GF-D8 (cell line): ENCODE measurements at places on chromosomes 12 and 14.

- no peak for DNase-seq
Observed at GRCh38 chr12:8661751-8662150, 875 bp downstream of the MFAP5 start.

DNA sequence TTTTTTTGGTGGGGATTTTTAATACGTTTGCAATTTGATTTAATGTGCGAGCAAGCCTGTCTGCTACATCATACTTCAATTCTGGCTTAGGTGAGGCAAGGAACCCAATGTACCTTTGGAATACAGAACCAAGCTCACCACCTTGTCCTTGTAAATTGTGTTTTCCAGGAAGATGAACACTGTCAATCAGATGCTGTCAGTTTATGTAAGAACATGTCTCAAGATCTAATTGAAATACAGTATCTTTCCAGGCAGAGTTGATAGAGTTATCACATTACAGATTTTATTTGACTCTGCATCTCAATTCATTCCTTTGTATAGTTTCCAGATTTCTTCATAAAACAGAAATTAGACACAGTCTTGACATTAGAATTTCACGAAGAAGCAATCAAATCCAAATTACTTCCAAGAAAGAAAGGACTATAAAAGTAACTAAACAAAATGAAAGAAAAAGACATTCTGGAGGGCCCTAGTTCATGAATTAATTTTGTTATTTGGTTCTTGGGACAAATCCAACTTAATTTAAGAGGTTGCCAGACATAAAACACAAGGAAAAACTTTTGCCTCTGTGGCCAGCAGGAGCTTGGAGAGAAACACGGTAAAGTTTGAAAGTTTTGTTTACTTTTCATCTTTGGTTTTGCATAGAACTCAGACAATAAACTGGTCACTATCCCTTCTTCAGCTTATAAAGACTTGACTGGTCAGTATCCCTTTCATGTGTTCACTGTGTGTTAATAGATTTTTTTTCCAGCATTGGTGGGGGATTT, 16.4 kb upstream of the MED13L start:
- no peak for DNase-seq

DNA sequence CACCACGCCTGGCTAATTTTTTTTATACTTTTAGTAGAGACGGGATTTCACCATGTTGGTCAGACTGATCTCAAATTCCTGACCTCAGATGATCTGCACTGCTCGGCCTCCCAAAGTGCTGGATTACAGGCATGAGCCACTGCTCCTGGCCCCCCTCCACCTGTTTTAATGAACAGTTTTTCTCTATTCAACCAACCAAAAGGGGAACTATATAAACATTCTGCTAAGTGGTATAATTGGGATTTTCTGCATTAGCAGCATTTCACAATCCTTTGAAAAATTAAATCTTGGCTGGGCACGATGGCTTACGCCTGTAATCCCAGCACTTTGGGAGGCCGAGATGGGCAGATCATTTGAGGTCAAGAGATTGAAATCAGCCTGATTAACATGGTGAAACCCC, 44.8 kb downstream of the KNTC1 start:
- DNase-seq = no peak

GRCh38 chr14:55314449-55314848, 43.2 kb downstream of the FBXO34 start:
- no peak for DNase-seq

DNA sequence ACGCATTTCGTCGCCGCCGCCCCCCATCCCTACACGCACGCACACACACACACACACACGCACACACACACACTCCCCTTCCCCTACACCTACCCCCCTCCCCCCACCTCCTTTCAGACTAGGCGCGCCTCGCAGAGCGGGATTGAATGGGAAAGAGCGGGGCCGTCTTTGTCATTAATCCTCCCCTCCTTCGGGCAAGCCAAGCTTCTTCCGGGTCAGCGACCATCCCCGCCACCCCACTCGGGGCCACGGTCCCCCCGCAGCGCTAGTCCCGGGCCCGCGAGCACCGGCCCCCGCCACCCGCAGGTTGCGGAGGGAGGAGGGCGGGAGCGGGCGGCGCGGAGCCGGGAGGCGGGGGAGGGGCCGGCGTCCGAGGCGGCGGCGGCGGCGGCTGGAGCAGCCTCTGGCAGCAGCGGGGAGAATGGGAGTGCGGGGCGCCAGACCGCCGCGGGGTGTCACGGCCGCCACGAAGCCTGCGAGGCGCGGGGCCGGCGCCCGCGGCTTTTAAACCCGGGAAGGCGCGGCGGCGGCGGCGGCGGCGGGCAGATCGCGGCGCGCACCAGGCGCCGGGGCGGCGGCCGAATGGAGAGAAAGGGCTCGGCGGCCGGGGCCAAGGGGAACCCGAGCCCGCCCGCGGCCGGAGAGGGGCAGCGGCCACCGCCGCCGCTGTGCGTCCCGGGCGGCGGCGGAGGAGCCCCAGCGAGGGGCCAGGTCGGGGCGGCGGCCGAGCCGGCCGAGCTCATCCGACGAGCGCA, at the start of gene TTC9:
TTC9 (plus strand) TSS at position 369 of the 755 bp plus-strand sequence; CDS start at position 583, 214 bp downstream.
- no peak for DNase-seq

DNA sequence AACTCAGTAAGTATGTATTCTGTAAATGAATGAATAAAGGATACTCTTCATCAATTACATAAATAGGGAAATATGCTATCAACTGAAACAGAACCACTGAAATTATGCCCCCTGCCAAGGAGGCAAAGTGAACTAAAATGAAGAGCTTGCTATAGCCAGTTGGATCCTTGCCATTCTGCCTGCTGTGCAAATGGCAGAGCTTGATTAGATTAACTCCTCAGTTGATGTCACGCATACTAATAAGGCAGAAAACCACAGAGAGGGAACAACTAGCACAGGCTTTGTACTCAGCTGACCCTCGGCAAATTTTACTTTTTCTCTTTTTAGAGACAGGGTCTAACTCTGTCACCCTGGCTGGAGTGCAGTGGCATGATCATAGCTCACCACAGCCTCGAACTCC, 36.7 kb upstream of the FERMT2 start:
- DNase-seq = no peak

DNA sequence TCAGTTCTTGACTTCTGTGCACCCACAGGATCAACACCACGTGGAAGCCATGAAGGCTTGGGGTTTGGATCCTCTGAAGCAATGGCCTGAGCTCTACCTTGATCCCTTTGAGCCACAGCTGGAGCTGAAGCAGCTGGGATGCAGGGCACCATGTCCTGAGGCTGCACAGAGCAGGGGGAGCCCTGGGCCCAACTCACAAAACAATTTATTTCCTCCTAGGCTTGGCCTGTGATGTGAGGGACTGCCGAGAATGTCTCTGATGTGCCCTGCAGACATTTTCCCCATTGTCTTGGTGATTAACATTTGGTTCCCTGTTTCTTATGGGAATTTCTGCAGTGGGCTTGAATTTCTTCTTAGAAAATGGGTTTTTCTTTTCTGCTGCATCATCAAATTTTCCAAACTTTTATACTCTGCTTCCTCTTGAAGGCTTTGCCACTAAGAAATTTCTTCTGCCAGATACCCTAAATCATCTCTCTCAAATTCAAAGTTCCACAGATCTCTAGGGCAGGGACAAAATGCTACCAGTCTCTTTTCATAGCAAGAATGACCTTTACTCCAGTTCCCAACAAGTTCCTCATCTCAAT, 288.2 kb downstream of the CCDC59 start:
- DNase-seq = no peak

- peak; percentile 7 for DNase-seq
Observed at GRCh38 chr12:106369624-106370346, 12.2 kb downstream of the POLR3B start.

GRCh38 chr12:107355004-107355565, 261.7 kb upstream of the CRY1 start:
- no peak for DNase-seq

GRCh38 chr12:13661005-13661887, 320.2 kb downstream of the GRIN2B start:
- no peak for DNase-seq

DNA sequence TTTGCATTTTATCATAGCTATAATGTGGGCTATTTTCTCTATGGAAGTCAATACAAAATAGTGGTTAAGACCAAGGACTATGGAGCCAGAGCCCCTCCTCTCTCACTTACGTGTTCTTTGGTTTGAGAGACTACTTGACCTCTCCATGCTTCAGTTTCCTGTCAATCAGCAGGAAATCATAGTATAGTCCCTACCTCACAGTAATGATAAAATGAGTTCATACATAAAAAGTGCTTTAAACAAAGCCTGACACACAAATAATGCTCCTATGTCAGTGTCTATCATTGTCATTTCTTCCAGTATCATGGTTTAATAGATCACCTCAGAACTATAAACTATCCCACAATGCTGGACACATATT, 90.4 kb downstream of the MED13L start:
- DNase-seq = no peak

DNA sequence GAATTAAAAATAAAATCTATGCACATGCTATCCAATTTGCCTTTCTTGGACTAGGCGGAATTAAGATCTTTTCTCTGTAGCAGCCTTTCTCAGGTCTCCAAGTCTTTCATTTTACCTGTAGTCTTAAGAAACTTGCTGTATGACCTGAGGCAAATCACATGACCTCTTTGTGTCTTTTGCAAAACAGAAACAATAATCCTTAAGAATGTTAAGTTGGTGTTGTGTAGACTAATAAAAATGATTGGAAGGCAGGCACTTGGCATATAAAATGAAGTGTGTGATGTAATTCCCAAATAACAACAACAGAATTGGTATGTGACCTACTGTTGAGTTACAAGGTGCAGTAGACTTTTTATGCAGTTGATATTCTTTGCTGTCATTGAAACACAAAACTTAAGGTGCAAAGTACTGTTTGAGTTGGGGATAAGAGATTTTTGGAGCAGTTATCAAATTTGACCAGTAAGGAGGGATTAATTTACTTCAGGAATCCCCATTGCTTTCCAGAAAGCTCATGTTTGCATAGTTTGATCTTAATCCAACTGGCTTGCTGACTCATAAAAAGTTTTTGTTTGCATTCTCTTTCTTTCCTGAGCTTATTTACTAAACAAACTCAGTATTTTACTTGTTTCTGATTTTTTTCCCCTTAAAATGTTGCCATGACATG, 51.4 kb downstream of the SUSD6 start:
- DNase-seq = no peak

DNA sequence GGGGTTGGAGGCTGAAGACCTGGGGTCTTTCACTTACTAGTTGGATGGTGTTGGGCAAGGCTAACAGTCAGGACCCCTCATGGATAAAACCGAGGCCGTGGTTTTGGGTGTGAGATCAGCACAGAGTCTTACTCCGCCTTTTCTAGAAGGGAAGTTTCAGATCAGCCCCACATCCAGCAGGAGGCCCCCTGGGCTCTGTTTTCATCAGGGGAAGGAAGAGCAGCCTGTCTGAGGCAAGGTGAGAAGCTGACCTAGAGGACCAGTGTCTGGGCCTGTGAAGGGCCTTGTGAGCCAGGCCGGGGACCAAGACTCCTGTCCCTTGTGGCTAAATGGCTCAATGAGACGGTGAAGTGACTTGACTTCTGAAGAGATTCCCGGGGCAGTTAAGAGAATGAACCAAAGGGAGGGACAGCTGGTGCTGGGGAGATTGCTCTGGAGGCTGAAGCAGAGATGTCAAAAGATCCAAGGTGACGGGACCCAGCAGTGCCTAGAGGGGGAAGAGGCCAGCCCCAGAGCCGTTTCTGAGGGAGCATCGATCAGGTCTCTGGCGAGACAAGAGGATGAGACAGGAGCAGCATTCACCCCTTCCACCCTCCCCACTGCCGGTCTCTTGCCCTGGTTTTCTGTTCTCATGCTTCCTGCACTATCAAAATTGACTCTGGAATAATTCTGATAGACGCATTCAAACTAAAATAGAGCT, 40.1 kb upstream of the TSPAN9 start:
- no peak for DNase-seq

DNA sequence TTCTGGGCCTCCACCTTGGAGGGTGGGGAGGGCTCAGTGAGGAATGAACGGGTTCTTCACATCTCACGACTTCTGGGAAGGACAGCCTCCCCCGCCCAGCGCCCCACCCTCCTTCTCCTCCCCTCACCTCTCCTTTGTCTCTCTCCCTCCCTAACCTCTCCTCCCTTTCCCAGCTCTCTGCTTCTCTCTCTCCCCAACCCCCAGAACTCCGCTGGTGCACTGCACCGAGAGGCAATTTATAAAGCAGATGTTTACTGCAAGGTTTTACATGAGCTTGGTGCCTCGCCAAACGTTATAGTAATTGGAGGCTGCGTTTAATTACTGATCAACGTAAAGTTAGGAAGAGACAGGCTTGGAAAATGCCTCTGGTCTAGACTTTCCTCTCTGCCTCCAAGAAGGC, 42.9 kb upstream of the FAM222A start:
- DNase-seq = no peak

GRCh38 chr12:26088998-26089397, 35.8 kb downstream of the BHLHE41 start:
- no peak for DNase-seq

DNA sequence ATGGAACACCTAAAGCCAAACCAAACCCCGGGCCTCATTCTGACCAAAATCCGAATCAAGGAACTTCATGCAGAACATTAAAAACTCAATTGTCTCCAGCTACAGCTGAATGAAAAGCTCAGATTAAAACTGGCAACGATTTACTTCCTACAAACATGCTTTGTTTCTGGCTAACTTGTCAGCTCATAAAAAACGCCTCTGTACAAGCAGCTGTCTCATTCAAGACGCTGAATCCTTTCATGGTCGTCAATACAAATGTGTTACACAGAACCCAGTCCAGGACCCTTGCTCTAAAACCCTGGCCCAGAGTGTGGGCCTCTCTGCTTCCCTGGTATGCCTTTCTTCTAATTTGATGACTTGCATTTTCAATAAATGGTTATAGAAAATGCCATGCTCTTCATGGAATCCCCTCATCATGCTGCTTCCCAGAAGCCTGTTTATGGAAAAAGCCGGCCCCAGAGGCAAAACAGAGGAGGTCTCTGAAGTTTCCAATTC, 183.1 kb downstream of the PHLDA1 start:
- no peak for DNase-seq

DNA sequence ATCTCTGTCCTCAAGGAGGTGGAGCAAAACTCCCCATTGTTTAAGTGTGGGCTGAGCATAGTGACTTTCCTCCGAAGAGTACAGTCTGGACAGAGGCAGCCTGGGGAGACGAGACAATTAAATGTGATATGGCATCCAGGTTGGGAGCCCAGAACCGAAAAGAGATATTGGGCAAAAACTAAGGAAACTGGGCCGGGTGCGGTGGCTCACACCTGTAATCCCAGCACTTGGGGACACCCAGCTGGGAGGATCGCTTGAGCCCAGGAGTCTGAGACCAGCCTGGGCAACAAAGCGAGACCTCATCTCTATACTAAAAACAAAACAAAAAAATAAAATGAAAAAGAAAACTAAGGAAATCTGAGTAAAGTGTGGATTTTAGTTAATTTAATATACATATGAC, 35.9 kb upstream of the JDP2 start:
- DNase-seq = no peak

- DNase-seq = no peak
Observed at GRCh38 chr12:4448371-4448940, 2.8 kb upstream of the FGF6 start.
